AG09319 (cell line): ENCODE measurements at places on chromosomes 13 and 19.

GRCh38 chr13:23175920-23176319, 4.9 kb upstream of the SGCG start:
- DNase-seq = no peak

- no peak for DNase-seq
Observed at GRCh38 chr13:64441740-64442139, 2788.4 kb downstream of the PCDH9 start.

- DNase-seq = no peak
Observed at GRCh38 chr19:21848706-21849105, 12.7 kb upstream of the ZNF43 start.

- no peak for DNase-seq
Observed at GRCh38 chr13:31706105-31706504, 33.2 kb upstream of the RXFP2 start.

DNA sequence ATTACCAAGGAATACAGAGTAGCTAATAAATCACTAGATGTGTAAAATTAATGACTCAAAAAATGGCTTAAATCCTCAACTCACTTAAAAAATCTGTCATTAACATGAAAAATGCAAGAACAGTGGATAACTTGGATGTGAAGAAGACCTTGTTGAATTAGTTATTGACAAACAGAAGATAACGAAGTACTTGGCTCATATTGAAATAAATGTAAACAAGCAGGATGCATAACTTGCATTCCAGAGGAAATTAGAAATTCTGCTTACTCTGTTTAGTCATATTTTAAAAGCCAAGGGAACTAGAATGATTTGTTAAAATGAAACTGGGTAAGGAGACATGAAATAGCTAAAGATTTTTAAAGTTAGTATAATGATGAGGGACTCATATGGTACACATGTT, 1812.2 kb downstream of the PCDH9 start:
- DNase-seq = no peak

- DNase-seq = no peak
Observed at GRCh38 chr13:33536601-33537000, 251.0 kb upstream of the STARD13 start.

DNA sequence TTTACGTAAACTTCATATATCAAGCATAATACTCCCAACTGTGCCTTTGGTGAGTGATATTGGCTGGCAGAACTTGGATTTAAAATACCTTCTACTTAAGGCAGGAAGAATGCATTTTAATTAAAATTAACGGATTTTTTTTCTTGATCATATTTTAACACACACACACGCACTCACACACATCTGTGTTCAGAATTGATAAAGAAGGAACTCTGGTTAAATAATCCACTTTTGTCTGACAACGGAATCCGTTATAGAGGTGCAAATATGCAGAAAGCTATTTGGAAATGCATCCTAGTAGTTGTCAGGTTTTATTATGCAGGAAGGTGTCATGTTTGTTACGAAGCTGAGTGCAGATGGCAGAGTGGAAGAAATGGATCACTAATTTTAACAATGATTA, 105.5 kb upstream of the ZNF536 start:
- no peak for DNase-seq

- DNase-seq = no peak
Observed at GRCh38 chr13:85099245-85099644, 700.0 kb downstream of the SLITRK6 start.

DNA sequence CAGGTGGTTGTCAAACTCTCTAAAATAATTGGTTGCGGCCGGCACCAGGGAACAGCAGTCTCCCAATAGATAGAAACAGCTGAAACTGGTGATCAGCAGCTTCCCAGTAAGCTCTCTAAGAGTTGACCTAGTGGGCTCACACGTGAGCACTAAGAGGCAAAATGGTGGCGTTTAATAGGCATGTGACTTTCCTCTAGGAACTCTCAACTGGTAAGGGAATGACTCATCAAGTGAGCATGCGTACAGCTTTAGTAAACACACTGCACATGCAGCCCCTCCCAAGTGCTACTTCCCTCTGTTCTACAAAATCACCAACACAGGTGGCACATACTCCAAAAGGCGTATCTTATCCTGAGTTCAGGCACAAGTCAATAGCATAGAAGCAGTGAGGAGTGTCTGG, 41.7 kb downstream of the TNFSF11 start:
- no peak for DNase-seq

DNA sequence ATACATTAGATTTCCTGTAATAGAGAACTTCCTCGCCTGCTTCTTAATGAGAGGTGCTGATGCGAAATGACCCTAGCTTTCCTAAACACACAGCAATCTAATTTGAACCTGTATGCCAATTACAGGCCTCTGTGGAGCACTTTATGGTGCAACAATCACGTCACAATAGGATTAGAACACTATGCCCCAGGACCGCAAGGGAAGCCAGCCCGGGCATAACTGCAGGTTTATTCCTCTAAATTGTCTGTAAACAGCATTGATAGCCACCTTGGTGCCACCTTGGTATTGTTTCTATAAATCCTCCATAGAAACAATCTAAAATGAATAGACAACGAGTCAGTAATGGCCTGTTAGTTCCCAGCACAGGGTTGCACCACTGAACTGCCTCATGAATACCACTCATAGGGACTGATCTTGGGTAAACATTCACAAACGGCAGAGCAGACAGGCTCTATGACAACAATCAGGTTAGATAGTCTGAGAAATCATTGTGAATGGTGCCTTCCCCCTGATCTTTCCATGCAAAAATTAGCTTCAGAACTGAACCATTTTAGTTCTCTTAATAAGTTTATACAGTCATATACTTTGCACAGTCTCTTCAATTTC, 182.5 kb upstream of the OBI1 start:
- no peak for DNase-seq

- no peak for DNase-seq
Observed at GRCh38 chr19:57830071-57830602, at the start of gene ZNF587B. ZNF587B (plus strand) TSS chr19:57830299; CDS start chr19:57830529, 230 bp downstream.

GRCh38 chr13:40652588-40652940, 13.9 kb downstream of the FOXO1 start:
- no peak for DNase-seq

DNA sequence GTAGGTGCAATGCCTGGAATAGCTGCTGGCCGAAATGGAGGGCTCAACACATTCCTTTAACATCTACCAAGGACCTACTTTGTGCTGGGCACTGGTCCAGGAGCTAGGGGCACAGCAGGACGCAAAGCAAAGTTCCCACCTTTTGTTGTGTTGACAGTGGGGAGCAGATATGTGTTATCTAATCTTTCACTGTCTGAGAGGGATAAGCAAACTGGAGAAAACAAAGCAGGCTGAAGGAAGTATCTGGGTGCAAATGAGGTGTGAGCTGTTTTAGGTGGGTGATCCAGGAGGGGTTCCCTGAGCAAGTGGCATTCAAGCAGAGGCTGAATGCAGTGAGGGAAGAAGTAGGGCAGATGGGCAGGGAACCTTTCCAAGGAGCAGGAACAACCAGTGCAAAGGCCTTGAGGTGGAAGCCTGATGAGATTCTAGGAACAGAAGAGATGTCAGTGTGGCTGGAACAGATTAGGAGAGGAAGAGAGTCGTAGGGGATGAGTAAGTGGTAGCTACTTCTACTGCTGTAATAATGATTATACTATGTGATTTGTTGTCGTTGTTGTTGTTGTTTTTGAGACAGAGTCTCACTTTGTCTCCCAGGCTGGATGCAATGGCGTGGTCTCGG, 2.2 kb upstream of the PLAUR start:
- no peak for DNase-seq

GRCh38 chr19:18596752-18597157, 8.2 kb downstream of the REX1BD start:
- DNase-seq = no peak

DNA sequence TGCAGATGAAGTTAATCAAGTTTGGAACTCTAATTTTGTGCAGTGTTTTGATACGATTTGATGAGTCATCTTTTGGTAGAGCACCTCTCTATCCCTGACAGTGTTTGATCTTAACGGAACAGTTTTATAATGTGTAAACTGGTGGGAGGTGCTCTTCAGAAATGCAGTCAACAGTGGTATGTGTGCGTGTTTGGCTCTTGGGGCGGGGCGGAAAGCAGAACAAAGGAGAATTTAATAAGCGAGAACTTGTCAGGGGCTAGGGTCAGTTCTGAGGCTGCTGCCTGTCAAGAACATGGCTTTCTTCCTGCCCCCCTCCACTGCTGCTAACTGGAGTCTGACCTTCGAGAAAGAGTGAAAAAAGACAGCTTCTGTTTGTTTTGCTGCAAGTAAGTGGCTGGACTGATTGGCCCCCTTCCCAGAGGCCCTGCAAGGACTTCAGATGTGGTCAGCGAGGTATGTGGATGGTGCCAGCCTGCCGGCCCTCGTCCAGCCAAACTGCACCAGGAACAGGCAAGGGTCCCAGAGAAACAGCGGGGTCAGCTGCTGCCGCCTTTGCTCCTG, 40.8 kb downstream of the BBC3 start:
- DNase-seq = peak; percentile 36

DNA sequence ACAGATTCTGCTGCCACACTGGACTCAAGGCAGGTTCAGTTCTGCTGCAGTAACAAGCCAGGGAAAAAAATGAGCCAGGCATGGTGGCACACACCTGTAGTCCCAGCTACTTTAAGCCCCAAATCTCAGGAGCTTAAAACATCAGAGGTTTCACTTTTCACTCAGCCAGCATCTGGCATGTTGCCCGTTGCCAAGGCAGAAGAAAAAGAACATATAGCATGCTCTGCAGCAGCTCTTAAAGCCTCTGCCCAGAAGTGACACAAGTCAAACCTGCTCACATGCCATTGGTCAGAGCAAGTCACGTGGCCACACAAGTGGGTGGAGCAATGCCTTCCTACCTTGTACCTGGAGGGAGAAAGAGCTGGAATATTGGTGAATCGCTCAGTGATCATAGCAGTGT, 14.7 kb upstream of the ADGRE5 start:
- DNase-seq = no peak

DNA sequence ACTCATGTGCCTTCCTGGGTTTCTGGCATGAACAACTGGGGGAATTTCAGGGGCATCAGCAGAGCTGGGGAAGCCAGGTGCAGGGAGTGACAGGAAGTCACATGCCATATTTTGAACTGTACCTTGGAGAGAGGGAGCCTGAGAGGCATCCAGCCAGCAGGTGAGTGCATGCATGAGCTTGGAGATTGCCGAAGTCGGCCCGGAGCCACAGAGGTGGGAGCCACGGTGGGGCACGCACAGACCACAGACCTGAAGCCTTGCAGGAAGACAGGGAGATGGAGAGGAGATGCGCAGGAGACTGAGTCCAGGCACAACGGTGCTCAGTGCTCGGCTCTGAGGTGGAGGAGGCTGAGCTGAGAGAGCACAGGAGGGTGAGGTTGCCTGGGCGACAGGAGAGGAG, 55.1 kb downstream of the CDADC1 start:
- DNase-seq = no peak

DNA sequence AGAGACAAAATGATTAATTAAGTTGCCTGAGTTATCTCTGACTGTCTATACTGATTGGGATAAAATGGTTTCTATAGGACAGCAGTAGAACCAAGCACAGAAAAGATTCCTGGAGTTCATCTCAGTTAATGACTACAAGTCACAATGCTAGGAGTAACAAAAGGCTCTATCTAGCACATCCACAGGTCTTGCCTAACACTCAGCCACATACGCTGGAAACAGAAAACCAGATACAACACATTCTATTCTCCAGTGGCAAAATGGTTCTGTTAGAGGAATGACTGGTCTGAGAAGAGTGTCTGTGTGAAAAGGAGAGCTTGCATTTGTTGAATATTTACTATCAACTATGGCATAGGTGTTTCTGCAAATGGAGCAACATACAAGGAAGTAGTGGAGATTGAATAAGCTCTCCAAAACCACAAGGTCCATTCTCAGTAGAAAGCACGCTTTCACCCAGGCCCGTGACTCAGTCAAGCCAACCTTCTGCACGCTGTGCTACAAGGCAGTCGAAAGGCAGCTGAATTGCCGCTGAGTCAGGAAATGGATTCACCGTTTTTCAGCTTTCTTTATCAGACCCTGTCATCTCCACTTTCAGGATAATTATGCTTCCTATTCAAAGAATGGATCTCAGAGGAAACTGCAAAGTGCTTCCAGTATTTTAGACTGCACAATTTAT, 761.5 kb downstream of the EFNB2 start:
- DNase-seq = no peak

DNA sequence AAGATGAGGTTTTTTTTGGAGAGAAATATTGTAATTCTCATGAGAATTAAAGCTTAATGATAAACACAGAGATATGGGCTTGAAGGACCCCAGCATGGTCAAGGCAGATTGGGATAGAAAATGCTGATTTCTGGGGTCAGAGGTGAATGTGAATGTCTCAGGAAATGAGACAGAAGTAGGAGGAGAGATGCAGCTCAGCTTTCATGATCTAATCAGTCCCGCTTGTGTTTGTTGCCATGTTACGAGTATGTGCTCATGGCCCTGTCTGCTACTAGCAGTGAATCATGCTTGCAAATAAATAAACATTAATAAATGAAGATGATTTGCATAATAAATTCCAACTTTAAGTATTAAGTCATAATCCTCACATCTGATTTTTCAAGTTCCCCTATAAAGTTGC, 23.0 kb upstream of the NDFIP2 start:
- peak; percentile 46 for DNase-seq

DNA sequence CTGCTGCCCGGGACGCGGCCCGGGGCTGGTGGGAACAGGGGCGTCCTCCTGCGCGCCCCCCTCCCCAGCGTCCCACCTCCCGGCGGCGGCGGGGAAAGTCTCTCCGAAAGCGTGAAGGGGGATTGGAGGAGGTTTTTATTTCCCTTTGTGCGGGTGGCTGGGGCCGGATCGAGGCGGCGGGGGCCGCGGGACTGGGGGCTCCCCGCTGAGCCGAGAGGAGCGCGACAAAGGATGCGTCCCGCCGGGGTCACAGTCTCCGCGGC, 132 bp downstream of the SHD start:
- no peak for DNase-seq

DNA sequence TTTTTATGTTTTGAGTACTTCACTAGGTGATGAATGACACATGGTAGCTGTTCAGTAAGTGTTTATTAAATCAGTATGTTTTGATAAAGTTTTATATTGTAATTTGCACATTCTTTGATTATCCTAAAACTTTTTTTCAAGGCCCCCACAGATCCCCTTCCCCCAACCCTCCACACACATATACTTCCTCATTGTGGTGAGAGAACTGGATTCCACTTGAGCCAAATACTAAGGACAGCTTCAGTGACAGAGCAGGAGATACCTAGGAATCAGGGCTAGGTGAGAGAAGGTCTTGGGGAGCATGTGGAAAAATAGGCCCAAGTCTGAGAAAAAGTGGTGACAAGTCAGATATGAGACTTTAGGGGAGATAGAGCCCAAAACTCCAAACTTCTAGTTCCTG, 174.6 kb downstream of the TDRD3 start:
- DNase-seq = no peak

- DNase-seq = no peak
Observed at GRCh38 chr19:4108767-4109625, 14.9 kb downstream of the MAP2K2 start.

DNA sequence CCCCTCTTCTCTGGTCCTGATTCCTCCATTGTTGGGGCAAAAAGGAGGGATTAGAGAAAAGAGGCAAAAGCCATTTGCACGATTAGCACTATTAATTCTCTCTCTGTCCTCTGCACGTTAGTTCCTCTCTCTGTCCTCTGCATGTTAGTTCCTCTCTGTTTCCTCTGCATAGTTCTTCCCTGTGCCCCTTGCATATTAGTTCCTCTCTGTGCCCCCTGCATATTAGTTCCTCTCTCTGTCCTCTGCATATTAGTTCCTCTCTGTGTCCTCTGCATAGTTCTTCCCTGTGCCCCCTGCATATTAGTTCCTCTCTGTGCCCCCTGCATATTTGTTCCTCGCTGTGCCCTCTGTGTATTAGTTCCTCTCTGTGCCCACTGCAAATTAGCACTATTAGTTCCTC, 847.2 kb upstream of the GPC6 start:
- no peak for DNase-seq
